ENCODE measurements at places on chromosomes 3 and 15.

- DNase-seq: no peak
- no peaks in the 10 kb centered on the region for H3K4me1 ChIP-seq
- no peaks in the 10 kb centered on the region for H3K36me3 ChIP-seq
- no peaks in the 10 kb centered on the region for H3K27me3 ChIP-seq
- no peak overlapping the region for H3K27ac ChIP-seq
Observed at GRCh38 chr3:161893972-161894371, 397.4 kb downstream of the OTOL1 start.

GRCh38 chr3:175267121-175267531, 408.0 kb downstream of the NAALADL2 start:
- H3K27ac ChIP-seq: no peak overlapping the region
- no peaks in the 10 kb centered on the region for H3K36me3 ChIP-seq
- H3K27me3 ChIP-seq: no peaks in the 10 kb centered on the region

DNA sequence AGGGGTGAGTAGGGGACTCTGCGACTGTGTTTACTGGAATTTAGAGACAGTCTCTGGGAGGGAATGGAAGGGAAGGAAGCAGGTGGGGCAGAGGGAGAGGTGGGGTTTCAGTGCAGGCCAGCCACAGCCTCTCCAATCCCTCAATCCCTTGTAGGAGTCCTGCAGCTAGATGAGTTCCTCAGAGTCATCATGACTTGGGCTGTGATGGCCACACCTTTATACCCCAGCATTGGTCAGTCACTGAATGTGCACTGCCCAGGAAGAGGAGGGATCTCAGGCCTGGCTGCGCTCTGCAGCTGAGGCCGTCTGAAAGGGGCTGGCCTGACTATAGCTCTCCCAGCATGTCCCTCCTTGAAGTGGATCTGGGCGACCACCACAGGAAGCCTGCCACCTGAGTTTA, 67.3 kb upstream of the GLCE start:
- H3K27me3 ChIP-seq: no peaks in the 10 kb centered on the region
- no peak overlapping the region for H3K27ac ChIP-seq
- H3K4me3 ChIP-seq: no peak overlapping the region
- no peaks in the 10 kb centered on the region for H3K36me3 ChIP-seq
- no peak for DNase-seq

- no peaks in the 10 kb centered on the region for H3K36me3 ChIP-seq
- no peak overlapping the region for H3K4me3 ChIP-seq
- no peaks in the 10 kb centered on the region for H3K4me1 ChIP-seq
- no peak overlapping the region for H3K27ac ChIP-seq
- no peak for DNase-seq
Observed at GRCh38 chr15:100929641-100930042, 10.5 kb downstream of the LRRK1 start.

DNA sequence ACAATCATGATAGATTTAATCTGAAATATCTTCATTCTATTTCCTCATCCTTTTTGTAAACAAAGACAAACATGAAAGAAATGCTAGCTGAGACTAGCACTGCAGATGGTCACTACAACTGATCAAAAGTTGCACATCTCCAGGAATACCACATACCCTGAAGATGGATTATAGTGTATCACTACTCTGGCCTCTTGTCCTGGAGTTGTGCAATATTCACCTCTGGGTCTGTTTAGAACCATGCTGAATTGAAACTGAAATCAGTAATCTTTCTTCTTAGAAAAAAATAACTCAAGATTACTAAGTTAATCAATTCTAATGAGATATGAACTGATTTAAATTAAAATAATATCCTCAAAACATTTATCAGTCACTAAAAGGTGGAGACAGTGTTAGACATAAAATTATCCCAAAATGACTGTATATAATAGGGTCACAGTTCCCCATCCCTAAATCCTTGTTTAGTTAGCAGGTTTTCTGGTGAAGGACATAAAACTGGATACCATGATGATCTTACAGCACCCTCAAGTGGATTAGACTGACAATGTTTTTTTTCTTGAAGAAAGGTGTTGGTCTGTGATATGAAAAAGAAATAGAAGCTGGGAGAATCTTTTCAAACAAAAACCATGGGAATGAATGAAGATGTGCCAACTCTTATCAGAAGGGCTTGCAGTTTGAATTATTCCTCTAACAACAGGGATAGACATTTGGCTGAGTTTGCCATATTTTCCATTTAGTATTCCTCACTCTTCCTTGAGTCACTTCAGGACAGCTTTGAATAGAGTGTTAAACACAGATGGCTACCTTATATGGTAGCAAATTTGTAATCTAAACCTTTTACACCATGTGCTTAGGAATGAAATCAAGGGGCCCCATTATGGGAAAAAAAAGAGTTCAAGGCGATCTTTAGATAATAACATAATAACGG, 7.1 kb upstream of the TTC14 start:
- H3K27ac ChIP-seq: no peak overlapping the region
- H3K27me3 ChIP-seq: peaks cover 39% of the 10 kb centered on the region
- no peak overlapping the region for H3K4me3 ChIP-seq
- DNase-seq: no peak
- H3K36me3 ChIP-seq: no peaks in the 10 kb centered on the region

DNA sequence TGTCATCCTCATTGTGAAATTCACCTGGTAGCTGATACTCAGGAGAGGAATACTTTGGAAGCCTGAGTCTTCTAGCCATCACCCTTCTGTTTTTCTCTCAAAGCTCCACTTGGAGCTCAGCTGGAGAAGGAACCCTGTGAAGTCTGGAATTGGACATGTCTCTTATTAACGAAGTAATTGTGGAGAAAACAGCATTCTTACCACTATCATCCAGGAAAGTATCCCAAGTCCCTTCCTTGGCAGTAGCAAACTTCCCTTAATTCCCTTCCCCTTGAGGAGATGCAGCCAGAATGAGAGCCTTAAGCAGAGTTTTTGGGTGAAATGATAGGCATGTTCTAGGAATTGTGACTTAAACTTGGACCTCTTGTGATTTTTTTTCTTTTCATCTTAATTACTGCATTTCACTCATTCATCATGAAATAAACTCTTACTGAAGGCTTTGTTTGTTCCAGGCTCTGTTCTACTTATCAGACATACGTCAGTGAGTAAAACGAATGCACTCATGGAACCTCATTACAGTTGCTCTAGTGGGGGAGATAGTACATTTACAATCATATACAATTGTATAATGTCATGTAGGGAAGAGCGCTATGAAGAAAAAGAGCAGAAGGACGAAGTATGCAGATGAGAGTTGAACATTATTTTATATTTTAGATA, 30.5 kb upstream of the TCF12 start:
- DNase-seq: no peak
- no peaks in the 10 kb centered on the region for H3K36me3 ChIP-seq
- no peaks in the 10 kb centered on the region for H3K27me3 ChIP-seq
- H3K4me3 ChIP-seq: peak overlapping the region; percentile 67

GRCh38 chr15:101201411-101202174, 50.3 kb downstream of the CHSY1 start:
- no peaks in the 10 kb centered on the region for H3K27me3 ChIP-seq
- H3K27ac ChIP-seq: peak overlapping the region; percentile 73
- DNase-seq: peak; percentile 67
- H3K4me1 ChIP-seq: peaks cover 54% of the 10 kb centered on the region
- no peaks in the 10 kb centered on the region for H3K36me3 ChIP-seq

- H3K36me3 ChIP-seq: no peaks in the 10 kb centered on the region
- H3K4me3 ChIP-seq: no peak overlapping the region
- DNase-seq: no peak
- H3K4me1 ChIP-seq: no peaks in the 10 kb centered on the region
- no peaks in the 10 kb centered on the region for H3K27me3 ChIP-seq
Observed at GRCh38 chr15:101105059-101105891, 146.6 kb downstream of the CHSY1 start.

DNA sequence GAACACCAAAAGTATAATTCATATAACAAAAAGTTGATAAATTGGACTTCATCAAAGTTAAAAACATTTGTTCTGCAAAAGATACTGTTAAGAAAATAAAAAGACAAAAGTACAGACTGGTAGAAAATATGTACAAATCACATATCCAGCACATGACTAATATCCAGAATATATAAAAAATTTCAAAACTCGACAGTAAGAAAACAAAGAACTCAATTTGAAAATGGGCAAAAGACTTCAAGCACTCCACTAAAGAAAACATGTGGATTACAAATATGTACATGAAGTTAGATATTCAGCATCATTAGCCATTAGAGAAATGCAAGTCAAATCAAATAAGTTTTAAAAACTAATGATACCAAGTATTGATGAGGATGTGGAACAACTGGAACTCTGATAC, 6.7 kb downstream of the GK5 start:
- peaks cover 72% of the 10 kb centered on the region for H3K4me1 ChIP-seq
- H3K4me3 ChIP-seq: no peak overlapping the region
- DNase-seq: no peak
- no peaks in the 10 kb centered on the region for H3K27me3 ChIP-seq

DNA sequence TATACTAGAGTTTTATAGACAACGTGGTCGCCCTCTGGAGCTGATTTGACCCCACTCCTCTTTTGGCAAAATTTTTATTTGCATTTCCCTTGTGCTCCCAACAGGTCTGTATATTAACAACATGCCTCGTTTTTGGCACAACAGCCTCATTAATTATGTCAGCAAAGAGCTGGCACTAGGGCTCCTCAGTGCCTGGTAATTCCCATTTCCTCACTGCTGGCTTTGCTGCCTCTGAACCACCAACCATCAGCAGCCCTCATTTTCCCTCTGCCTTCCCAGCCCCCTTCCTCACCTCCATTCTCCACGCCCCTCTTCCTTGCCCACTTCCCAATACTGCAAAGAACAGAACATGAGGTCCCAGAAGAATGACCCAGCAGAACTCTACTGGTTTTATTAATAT, 204.8 kb downstream of the ABHD5 start:
- peaks cover 76% of the 10 kb centered on the region for H3K27me3 ChIP-seq
- H3K36me3 ChIP-seq: no peaks in the 10 kb centered on the region
- H3K4me3 ChIP-seq: no peak overlapping the region
- H3K27ac ChIP-seq: no peak overlapping the region

DNA sequence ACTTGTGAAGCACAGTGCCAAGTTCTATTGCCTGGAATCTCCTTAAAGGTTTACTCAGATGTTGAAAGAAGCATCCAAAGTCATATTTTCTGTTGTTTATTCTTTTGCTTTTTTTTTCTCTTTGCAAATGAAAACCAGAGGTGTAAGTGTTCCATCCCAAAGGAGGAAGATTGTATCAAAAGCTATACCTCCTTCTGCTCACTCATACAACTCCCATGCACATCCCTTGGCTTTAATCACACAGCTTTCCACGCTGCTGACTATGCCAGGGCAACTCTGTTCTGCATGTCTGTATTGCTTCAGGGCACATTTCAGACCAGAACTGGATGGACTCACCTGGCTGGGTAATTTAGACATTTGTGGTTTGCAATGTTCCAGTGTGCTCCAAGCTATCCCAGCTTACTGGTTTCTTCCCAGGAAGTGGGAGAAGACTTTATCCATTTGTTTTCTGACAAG, 399.6 kb upstream of the TBL1XR1 start:
- peak overlapping the region; percentile 78 for H3K27ac ChIP-seq
- no peaks in the 10 kb centered on the region for H3K36me3 ChIP-seq
- H3K4me1 ChIP-seq: peaks cover 14% of the 10 kb centered on the region
- H3K27me3 ChIP-seq: no peaks in the 10 kb centered on the region
- H3K4me3 ChIP-seq: no peak overlapping the region

DNA sequence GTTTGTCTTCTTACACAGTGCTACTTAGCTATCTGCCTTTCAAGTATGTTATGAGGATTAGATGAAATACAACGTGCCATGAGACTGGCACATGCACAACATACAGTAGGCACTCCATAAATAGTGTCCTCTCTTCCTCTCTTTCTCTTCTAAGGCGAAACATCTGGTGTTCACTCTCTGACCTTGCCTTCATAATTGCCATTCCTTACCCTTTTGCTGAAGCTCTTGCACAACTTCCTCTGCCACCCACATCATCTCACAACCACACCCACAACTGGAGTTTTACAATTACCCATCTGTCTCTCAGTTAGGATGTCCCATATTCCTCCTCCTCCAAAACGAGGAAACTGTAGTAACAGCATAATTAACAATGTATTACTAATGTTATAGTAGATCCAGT, 26.4 kb upstream of the ACP3 start:
- DNase-seq: no peak
- H3K4me3 ChIP-seq: no peak overlapping the region

GRCh38 chr3:150133293-150133692, 162.6 kb upstream of the PFN2 start:
- DNase-seq: no peak
- H3K4me1 ChIP-seq: no peaks in the 10 kb centered on the region
- no peaks in the 10 kb centered on the region for H3K27me3 ChIP-seq
- H3K36me3 ChIP-seq: no peaks in the 10 kb centered on the region

- no peaks in the 10 kb centered on the region for H3K27me3 ChIP-seq
- H3K27ac ChIP-seq: no peak overlapping the region
- peaks cover 4% of the 10 kb centered on the region for H3K4me1 ChIP-seq
- no peaks in the 10 kb centered on the region for H3K36me3 ChIP-seq
Observed at GRCh38 chr15:39156646-39157250, 424.1 kb upstream of the THBS1 start.

GRCh38 chr15:92930054-92930621, 30.0 kb downstream of the CHD2 start:
- H3K4me1 ChIP-seq: peaks cover 28% of the 10 kb centered on the region
- H3K4me3 ChIP-seq: no peak overlapping the region
- DNase-seq: no peak

DNA sequence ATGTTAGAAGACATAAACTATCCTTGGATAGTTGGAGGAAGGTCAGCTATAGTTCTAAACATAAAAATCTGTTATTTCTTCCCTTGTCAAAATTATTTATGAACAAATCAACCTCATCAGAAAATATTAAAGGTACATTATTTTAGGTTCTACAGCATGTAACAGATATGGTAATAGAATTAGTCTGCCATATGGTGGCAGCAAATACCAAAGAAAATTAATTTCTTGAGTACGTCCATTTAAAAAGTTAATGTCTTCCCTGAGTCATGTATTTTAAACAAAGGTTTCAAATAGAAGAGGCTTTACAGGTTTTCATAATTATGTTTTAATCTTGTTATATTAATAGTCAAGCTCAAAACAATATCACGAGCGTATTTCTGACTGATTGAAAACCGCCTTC, 17.9 kb upstream of the ANKRD28 start:
- H3K4me3 ChIP-seq: no peak overlapping the region
- DNase-seq: no peak
- H3K4me1 ChIP-seq: peaks cover 24% of the 10 kb centered on the region
- no peaks in the 10 kb centered on the region for H3K27me3 ChIP-seq

GRCh38 chr3:46989146-46989810, 9.8 kb downstream of the NBEAL2 start:
- DNase-seq: no peak
- no peaks in the 10 kb centered on the region for H3K27me3 ChIP-seq
- H3K27ac ChIP-seq: no peak overlapping the region

- H3K27ac ChIP-seq: no peak overlapping the region
- H3K4me3 ChIP-seq: no peak overlapping the region
- H3K27me3 ChIP-seq: peaks cover 11% of the 10 kb centered on the region
- peaks cover 4% of the 10 kb centered on the region for H3K4me1 ChIP-seq
- no peaks in the 10 kb centered on the region for H3K36me3 ChIP-seq
Observed at GRCh38 chr15:29825227-29825626, 3.0 kb upstream of the TJP1 start.

GRCh38 chr15:67865331-67865730, 25.5 kb upstream of the RNU6-1 start:
- peaks cover 7% of the 10 kb centered on the region for H3K4me1 ChIP-seq
- no peaks in the 10 kb centered on the region for H3K27me3 ChIP-seq
- H3K4me3 ChIP-seq: no peak overlapping the region
- H3K36me3 ChIP-seq: no peaks in the 10 kb centered on the region

GRCh38 chr15:74768771-74769342, 13.0 kb upstream of the CSK start:
- H3K4me3 ChIP-seq: no peak overlapping the region
- no peaks in the 10 kb centered on the region for H3K36me3 ChIP-seq
- H3K27me3 ChIP-seq: peaks cover 5% of the 10 kb centered on the region
- H3K27ac ChIP-seq: no peak overlapping the region

- no peaks in the 10 kb centered on the region for H3K36me3 ChIP-seq
- DNase-seq: no peak
- H3K4me3 ChIP-seq: no peak overlapping the region
- H3K27ac ChIP-seq: no peak overlapping the region
- peaks cover 3% of the 10 kb centered on the region for H3K4me1 ChIP-seq
- no peaks in the 10 kb centered on the region for H3K27me3 ChIP-seq
Observed at GRCh38 chr3:64384561-64384960, 159.3 kb upstream of the PRICKLE2 start.
